ENCODE measurements at places on chromosomes 2 and 18.

DNA sequence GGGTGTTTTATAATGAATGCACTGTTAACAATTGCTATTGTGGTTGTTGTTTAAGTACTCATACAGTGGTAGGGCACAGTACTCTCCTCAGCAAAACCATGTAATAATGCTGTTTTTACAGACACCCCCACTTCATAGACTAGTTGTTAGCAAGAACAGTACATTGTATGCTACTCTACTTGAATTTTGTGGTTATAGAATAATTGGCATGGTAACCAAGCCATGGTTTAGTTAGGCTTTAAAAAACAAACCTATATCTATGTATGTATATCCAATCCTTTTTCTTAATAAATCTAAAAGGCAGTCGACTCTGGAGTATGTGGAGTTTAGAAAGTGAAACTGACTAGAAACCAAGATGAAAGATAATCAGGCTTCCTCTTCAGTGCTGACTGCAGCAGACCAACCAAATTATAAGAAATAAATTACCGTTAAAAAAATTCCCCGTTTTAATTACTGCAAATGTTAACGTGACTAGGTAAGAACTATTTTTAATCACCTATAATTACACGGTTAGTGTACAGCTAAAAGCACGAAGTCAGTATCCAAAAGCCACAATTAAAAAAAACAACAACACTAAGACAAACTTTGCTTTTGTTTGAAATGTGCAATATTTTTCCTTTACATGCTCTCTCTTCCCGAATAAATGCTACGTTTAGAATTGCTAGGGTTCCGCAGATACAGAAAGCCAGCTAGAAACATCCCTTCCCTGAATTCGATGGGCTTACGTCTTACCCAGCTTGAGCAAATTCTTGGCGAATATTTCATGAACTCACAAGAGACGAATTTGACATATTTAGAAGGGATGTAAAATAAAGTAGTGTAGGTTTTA, 113.3 kb upstream of the SERTAD2 start:
- no peak for DNase-seq

- no peak for DNase-seq
These were observed 145.3 kb downstream of the RND3 start for GRCh38 chr2:150341982-150342680.

DNA sequence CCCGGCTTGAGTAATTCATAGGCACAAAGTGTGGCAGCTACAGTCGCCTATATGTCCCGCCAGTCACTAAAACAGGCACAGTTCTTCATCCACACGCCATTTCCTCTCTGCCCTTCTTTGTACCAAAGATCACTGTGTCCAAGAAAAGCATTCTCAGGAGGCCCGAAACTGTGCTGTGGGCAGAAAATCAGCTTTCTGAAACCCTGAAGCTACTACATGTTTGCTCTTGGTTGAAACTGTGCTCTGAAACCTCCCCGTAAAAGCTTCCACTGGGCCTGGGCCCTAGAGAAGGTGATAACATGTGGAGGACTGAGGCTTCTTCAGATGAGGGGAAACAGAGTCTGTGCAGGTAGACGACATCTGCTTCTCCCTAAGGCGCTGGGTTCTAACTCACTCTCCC, 75.6 kb upstream of the ID2 start:
- no peak for DNase-seq

DNA sequence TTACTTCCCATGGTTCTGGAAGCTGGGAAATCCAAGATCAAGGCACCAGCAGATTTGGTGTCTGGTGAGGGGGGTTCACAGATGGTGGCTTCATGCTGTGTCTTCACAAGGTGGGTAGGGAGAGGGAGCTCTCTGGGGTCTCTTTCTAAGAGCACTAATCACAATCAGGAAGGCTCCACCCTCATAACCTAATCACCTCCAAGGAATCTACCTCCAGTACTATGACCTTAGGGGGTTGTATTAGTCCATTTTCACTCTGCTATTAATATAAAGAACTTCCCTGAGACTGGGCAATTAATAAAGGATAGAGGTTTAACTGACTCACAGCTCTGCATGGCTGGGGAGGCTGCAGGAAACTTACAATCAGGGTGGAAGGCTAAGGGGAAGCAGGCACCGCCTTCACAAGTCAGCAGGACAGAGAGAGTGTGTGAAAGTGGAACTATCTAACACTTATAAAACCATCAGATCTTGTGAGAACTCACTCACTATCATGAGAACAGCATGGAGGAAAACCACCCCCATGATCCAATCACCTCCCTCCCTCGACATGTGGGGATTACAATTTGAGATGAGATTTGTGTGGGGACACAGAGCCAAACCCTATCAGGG, 17.6 kb downstream of the TBC1D8 start:
- no peak for DNase-seq

GRCh38 chr2:127219171-127220070, 678 bp downstream of the CYP27C1 start:
- no peak for DNase-seq

DNA sequence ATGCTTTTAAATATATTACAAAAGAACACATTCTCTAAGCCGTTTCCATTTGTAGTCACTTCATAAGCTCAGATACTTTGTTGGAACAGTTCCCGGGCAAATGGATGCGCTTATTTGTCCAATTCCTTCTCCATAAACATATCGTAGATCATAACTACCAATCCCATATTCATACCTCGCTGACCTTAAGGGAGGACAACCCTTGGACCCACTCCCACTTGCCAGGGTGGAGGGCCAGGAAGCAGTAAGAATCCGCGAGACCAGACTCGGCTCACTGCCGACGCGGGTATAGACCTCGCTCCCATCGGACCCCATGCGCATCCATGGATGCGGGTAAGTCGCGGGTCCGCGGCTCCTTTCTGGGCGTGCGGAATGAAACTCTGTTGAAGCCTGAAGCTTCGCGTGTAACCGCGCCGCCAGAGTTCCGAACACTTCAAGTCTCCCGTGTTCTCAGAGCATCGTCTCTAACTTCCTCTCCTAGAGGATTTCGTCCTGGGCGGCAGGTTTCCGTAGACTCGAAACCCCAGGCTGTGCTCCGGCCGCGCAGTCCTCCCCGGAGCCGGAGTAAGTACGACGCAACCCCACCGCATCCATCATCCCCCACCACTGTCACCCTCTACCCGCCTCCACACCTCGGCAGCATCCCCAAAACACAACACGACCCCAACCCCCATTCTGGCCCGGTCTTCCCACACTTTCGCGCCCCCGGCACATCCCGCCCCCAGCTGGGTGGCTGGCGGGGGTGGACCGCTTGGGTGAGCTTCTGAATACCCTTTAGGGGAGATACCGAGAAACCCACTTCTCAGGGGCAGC, 1.1 kb downstream of the DSC3 start:
- DNase-seq = no peak

DNA sequence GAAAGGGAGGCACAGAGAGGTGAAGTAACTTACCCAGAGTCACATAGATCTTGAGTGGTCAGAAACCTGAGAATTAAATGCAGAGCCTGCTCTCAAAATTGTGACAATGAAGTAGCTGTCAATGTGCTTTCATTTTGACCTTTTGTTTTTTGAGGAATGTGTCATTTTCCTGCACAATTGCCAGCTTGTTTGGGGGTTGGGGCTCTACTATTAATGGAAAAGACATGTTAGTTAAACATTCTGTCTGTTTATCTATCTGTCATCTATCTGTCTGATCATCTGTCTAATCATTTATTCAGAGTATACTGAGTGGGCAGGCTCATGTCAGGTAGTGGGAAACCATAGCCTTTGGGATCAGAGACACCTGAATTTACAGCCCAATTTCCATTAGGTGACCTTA, 428.4 kb downstream of the TSN start:
- DNase-seq = no peak

- DNase-seq = no peak
These were observed 289.6 kb upstream of the ID2 start for GRCh38 chr2:8392098-8392866.

DNA sequence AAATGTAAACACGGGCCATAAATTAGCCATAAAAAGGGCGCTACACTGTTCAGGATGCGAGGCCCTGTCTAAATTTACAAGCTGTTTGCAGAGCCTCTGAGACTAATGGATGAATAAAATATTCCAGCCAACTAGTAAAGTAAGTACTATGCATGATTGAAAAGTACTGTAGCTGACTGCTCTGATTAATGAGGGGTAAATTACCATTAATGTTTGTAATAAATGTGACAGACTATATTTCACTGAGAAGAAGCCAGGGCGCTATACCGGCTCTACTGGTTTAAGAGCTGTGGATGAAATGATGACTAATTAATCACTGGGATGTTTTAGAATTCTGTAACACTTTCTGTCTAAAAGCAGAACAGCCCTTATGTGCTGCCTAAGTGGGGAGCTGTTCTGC, 54.3 kb upstream of the RGPD4 start:
- DNase-seq = no peak

GRCh38 chr2:79950526-79950925, 354.0 kb downstream of the LRRTM1 start:
- DNase-seq = no peak

GRCh38 chr2:199596549-199596948, 138.8 kb upstream of the SATB2 start:
- no peak for DNase-seq

- DNase-seq = no peak
These were observed 143.6 kb upstream of the TCF4 start for GRCh38 chr18:55731594-55732042.

GRCh38 chr18:46554406-46555080, 102.5 kb downstream of the LOXHD1 start:
- DNase-seq = no peak

GRCh38 chr2:21095714-21096113, 28.1 kb upstream of the TDRD15 start:
- DNase-seq = no peak

DNA sequence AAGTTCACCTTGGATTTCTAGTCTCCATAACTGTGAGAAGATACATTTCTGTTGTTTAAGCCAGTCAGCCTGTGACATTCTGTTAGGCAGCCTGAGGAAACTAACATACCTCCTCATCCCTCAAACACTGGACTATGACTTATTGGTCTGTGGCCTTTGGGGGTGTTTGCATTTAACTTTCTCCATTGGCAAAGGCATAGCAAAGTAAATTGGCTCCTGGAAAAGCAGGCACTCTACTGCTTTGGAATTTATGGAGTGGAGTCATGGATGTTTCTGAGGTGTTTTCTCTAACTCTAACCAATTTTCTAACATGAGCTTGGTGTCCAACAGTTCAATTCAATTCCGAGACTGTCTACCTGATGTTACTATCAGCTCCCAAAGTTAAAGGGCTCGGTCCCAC, 48.9 kb upstream of the CTLA4 start:
- no peak for DNase-seq

- DNase-seq = no peak
These were observed 640 bp downstream of the ROCK2 start for GRCh38 chr2:11343650-11344341.

GRCh38 chr2:230144355-230144754, 75.4 kb downstream of the SP110 start:
- no peak for DNase-seq

- no peak for DNase-seq
These were observed 24.5 kb downstream of the RAB10 start for GRCh38 chr2:26058390-26058789.

DNA sequence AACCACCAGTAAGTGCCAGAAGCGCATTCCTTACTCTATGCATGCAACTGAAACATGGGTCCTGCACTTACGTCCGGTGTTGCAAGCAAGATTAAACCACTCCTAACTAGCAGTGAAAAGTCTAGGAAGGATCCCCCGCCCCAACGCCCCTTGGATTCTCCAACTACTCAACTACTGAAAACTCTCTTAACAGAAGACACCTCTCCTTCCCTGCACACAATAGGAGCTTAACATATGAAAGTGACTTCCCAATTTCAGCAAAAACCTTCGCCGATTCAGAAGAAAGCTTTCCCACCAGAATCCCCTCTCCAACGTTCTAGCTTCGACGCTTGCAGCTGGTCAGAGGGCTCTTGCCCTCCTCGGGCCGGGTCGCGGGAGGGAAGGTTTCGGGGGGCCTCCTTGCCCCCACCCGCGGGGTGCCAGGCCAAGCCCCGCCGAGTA, 578 bp downstream of the IWS1 start:
- no peak for DNase-seq

DNA sequence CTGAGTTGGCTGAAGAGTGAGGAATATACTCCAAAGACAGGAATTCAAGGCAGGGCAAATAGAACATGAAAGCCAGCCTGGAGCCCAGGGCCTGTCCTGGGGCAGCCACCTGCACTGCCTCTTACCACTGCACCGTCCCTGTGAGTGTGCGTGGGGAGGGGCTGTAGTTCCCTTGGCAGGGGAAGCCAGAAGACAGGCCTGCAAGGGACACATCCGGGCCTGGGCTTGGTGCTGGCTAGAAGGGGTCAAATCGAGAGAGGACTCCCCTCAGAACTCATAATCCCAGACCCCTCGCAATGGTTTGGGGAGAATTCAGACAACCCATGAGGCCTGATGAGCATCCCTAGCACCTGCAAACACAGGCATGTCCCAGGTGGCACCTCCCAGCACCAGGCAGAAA, 87.0 kb downstream of the HDAC4 start:
- no peak for DNase-seq

DNA sequence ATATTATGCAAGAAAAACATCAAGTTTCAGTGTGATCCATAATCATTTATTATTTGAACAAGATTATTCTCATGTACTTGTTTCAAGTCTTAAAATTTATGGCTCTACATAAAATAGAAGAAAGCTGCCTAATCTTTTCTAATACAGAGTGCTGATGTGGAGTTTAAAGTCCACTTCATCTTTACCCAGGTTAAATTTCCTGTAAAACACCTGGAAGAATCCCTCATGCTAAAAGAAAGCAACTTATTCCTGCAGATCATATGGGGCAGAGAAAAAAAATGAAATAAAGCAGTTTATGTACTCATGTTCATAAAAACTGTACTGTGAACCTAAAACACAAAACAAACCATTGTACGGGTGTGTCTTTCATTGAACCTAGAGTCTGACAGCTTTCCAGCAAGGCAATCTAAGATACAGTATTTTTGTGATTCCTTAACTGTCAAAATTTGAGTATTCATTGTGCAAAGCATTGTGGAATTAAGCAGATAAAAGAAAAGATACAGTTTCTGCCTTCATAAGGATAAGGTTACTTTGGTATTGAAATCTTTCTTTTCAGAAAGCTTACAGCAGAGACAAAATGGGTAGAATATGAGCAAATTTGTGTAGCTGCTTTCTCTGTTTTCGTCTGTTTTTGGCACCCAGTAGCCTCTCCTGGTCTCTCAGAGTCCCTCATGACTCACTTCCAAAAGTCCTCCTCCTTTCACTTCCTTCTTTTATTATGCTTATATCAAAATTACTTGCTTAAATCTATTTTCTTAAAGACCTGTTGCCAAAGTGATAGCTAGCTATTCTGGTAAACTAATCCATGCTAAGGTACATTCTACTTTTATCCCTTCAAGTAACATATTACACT, 26.9 kb upstream of the GLS start:
- DNase-seq = no peak

- no peak for DNase-seq
These were observed 857 bp downstream of the RESP18 start for GRCh38 chr2:219331560-219332213.

- no peak for DNase-seq
These were observed 161.0 kb upstream of the ZFP36L2 start for GRCh38 chr2:43387092-43388062.

DNA sequence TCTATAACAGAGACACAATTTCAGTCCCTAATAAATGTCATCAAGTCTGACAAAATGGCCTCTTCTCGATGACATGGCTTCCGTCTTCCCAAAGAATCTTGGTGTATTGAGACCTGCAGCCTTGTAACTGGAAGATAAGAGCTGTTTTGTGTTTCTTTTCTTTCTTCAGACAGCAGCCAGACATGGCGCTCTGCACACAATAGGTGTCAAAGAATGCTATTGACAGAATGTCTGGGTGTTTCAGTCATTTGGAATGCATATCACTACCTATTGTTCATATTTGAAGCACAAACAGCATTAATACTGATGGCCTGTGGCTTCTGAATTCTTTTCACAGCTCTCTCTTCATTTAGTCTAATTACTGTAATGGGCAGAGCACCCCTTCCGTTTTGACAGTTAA, 344.8 kb downstream of the RPRM start:
- DNase-seq = no peak
